Stimulated activated CD8-positive, alpha-beta memory T cell treated with anti-CD3 and anti-CD28 coated beads, Interleukin-7, amount 100 ng/mL, for 4 hours (primary cell): ENCODE measurements at places on chromosomes 12 and 14.

GRCh38 chr12:1552171-1552570 lies 42.2 kb downstream of the FBXL14 start:
- no peak for DNase-seq

DNA sequence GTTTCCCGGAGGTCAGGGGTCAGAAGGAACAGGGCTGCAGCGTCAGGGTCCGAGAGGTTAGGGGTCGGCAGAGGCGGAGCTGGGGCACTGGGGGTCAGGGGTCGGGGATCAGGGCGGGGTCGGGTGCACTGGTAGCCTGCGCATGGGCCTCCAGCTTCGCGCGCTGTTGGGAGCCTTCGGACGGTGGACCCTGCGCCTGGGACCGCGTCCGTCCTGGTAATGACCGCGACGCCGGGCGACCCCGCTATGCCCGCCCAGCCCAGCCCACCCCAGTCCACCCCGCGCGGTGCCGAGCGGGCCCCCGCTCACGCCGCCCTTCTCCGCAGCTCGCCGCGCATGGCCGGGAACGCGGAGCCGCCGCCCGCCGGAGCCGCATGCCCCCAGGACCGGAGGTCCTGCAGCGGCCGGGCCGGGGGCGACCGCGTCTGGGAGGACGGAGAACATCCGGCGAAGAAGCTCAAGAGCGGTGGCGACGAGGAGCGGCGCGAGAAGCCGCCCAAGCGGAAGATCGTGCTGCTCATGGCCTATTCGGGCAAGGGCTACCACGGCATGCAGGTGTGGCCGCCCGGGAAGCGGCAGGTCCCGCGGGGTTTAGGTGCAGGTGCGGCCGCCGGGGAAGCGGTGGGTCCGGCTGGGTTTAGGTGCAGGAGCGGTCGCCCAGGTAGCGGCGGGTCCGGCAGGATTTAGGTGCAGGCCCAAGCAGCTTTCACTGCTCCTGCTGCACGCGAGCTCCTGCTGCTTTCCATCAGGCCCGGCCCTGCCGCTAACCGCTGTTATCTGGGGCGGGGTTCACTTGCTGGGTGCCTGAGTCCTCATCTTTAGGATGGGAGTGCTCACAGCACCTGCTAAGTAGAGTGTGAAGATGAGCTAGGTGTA lies 743 bp downstream of the PUS1 start:
- no peak for DNase-seq

- DNase-seq: no peak
Observed at GRCh38 chr12:21379218-21379617, 6.5 kb downstream of the IAPP start.

DNA sequence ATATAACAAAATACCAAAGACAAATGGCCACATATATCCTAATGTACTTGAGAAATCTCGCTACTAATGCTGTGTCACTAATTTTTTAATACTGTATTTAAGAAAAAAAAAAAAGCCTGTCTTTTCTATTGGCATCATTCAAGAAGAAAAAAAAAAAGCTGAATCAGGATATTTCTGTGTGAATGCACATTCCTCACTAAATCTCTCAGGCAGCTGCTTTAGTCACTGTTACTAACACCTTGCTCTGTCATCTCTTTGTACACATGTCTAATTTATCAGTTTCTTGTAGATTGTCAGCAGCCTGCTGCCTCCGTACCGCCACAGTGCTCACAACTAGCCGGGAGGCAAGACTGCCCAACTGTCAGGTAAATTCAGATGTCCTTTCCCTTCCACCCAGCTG lies 32.0 kb upstream of the FGD4 start:
- no peak for DNase-seq

- no peak for DNase-seq
Observed at GRCh38 chr12:132236129-132236929, 92.1 kb downstream of the NOC4L start.

DNA sequence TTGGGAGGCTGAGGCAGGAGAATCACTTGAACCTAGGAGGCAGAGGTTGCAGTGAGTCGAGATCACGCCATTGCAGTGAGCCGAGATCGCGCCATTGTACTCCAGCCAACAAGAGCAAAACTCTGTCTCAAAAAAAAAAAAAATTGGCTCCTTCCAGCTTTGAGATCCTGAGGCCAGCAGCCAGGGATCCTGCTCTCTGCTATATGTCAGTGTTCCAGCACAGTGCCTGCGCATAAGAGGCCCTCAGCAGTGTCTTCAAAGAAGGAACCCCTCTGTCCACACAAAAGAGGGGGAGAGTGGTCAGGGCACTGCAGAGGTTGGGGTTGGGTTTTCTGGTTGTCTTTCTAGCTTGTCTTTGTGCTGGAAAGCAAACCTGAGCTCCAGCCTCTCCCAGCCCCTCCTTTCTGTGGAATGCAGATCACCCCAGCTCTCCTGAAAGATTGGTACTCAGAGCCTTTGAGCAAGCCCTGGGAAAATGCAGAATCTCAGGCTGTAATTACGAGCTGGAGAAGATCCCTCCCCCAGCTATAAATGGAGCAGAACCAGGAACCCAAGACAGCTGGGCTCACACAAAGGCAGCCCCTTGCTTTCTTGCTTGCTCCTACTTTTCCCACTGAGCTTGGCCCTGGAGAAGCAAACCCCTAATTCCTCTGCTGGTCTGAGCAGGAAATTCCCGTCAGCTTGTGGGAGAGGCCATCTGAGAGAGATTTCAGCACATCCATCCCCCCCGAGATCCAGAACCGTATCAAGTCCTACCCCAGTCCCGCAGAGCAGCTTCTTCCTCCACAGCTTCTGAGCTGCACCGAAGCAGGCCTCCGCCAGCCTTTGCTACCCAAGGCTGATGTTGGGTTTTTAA lies 205.7 kb downstream of the ZFP36L1 start:
- no peak for DNase-seq

DNA sequence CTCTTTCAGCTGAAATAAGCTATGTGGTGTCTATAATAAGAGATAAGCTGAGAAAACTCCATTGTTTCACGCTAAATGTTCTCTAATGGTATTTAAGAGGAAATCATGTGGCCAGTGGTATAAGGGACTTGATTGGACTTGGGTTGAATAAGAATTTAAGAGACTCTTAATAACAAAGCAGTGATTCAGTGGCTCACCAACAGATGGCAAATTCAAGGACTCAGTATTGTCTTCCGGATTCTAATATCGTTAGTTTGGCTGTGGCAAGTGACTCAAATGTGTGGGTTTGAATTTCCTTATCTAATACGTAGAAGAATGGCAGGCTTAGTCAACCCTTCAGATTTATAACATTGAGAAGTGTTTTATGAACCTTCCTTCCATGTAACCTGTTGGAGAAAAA lies 49.1 kb upstream of the KCNH3 start:
- DNase-seq: no peak

GRCh38 chr12:79964100-79964627 lies 29.3 kb upstream of the PPP1R12A start:
- no peak for DNase-seq

- DNase-seq: no peak
Observed at GRCh38 chr14:96576359-96576758, 74.2 kb downstream of the PAPOLA start.
